ENCODE measurements at places on chromosomes 11 and 22.

DNA sequence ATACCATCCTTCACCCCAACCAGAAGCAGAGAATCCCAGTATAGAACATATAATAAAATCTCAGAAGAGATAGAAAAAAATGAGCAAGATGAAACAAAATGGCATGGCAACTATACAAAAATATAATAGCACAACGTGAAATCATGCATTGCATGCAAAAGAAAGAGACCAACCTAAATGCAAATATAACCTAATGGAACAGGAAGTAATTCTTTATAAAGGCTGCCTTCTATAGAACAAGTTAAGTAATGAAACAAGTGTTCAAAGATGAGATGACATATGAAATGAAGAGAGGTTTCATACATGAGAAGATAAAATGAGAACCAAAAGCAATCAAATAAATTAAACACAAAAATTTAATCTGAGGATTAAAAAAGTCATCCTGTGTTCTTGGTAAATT, 18.5 kb upstream of the ARHGAP20 start:
- no peak for DNase-seq

DNA sequence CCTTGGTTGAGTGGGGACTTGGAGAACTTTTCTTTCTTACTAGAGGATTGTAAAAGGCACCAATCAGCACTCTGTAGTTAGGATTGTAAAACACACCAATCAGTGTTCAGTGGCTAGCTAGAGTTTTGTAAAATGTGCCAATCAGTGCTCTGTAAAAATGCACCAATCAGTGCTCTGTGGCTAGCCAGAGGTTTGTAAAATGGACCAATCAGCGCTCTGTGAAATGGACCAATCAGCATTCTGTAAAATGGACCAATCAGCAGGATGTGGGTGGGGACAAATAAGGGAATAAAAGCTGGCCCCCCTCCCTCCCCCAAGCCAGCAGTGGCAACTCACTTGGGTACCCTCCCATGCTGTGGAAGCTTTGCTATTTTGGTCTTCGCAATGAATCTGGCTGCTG, 5.5 kb upstream of the DRG1 start:
- no peak for DNase-seq

DNA sequence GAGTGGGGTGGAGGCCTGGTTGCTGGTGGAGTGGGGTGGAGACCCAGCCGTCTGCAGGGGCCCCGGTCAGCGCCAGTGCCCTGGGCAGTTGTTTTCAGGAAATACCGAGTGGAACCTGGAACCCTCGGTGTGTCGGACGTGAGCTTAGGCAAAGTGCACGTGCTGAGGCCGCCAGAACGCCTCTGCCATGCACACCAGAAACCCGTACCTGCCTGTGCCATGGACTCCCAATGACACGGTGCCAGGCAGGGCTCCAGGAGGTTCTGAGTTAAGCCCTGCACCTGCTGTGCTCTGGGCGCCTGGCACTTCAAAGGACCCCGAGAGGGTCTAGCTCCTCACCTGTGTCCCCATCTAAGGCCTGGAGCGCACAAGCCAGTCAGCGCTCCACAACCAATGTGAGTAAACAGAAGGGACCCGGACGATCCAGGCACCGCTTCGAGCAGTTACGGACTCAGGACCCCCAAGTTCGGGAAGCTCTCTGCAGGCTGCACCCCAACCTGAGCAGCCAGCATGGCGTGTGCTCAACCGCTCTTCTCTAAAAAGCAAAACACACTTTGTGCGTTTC, 12.3 kb downstream of the TOLLIP start:
- DNase-seq, result no peak

- DNase-seq, result no peak
Observed at GRCh38 chr22:37517826-37518450, 1.3 kb downstream of the CARD10 start.

GRCh38 chr11:129813231-129813791, 2.3 kb upstream of the TMEM45B start:
- DNase-seq, result no peak

- DNase-seq, result no peak
Observed at GRCh38 chr22:43859176-43859575, 3.1 kb downstream of the SULT4A1 start.

DNA sequence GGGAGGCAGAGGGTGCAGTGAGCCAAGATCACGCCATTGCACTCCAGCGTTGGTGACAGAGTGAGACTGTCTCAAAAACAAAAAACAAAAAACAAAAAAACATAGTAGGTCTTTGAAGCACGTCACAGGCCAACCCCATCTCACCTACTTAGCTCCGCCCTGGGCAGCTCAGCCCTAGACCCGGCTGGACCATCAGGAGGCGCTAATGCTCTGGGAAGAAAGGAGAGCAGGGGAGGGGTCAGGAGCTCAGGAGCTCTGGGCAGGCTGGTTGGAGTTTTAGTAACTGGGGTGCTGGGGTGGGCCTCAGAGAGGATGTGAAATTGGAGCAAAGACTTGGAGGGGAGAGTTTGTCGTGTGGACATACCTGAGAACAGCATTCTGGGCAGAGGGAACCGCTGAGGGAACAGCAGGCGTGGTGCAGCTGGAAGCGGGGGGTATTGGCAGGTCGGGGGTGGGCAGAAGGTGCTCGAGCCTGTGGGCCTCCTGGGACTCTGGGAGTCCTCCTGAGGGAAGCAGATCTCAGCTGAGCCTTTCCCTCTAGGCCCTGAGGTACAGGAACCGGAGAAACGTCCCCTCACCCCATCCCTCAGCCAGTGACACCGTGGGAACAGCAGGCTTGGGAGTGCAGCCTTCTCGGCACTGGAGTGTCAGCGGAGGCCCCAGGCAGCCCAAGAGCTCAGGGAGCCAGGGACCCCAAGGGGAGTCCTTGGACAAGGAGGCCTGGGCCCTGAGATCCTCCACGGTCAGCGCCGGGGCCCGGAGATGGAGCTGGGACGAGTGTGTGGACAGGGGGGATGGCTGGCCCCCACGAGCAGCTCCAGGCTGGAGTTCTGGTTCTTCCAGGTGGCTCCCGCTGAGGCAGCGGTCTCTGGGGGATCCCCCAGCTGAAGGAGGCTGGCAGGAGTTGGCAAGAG, 2.2 kb upstream of the RPS6KA4 start:
- no peak for DNase-seq

- no peak for DNase-seq
Observed at GRCh38 chr11:33461369-33462125, 204.4 kb downstream of the HIPK3 start.

DNA sequence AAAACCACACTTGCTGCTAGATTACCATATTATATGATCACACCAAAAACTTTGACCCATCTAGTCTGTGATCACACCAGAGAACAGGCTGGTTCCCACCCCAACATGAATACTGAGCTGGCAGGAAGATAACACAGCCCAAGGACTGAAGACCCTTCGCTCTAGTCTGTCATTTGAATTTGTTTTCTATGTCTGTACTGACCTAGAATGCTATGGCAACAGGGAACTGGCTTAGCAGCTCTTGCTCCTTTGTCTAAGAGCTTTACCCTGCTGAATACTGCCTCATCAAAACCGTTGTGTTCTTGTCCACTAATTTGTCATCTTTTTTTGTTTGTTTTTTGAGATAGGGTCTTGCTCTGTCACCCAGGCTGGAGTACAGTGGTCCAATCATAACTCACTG, 420.4 kb downstream of the AASDHPPT start:
- no peak for DNase-seq

GRCh38 chr11:15118431-15118830, 3.7 kb downstream of the INSC start:
- no peak for DNase-seq

GRCh38 chr11:126419801-126420697, 64.6 kb downstream of the ST3GAL4 start:
- DNase-seq, result no peak

DNA sequence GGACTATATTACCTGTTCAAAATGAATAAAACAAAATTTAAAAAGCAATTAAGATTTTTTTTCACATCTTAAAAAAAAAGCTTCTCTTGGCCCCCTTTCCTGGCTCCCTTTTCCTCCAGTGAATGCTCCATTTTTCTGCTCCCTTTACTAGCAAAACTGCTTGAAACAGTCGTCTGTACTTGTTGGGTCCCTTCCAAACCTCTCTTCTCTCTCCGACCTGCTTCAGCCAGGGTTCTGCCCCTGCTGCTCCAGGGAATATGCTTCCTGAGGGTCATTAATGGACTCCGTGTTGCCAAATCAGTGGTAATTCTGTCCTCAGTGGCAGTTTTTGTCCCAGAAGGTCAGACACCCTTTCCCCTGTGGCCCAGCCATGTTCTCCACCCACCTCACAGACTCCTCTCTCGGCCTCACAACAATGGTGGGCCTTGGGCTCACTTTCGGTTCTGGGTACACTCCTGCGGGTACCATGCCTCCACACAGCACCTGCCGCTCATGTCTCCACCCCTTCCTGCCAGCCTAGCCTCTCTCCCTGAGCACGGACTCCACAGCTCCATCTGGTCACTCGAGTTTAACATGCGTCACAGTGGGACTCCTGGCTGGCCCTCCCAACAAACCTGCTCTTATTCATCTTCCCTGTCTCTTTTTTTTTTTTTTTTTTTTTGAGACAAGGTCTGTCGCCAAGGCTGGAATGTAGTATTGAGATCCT, 7.8 kb upstream of the POLR3H start:
- no peak for DNase-seq

- no peak for DNase-seq
Observed at GRCh38 chr11:99911116-99911515, 776.0 kb upstream of the ARHGAP42 start.

DNA sequence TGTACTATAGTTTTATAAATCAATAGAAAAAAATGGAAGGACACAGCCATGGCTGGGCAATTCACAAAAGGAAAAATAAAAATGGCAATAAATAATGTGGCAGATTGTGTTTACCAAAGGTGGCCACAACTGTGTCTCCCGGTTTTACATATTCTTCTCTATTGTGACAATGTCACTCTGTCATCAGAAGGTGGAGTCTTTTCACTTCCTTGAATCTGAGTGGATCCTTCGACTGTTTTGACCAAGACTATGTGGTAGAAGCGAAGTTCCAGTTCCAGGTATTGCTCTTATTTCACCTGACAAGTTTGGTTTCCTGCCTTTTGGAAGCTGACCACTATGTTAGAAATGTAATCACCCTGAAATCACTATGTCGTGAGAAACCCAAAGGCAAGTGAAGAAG, 31.0 kb upstream of the HSD17B12 start:
- DNase-seq, result no peak

GRCh38 chr11:128645968-128646367, 47.9 kb upstream of the FLI1 start:
- no peak for DNase-seq

- no peak for DNase-seq
Observed at GRCh38 chr11:20367313-20367948, 3.9 kb downstream of the HTATIP2 start.
